Right ventricle myocardium superior (tissue), 1 donor: ENCODE measurements at places on chromosomes 12 and 14. TPM values are rescaled to one million over a fixed set of nuclear protein-coding genes. Genes with fewer than 3 reads are reported as not detected.

GRCh38 chr14:32883188-32883587, 55.5 kb upstream of the NPAS3 start:
- DNase-seq, result no peak

GRCh38 chr14:92360651-92361370, 37.8 kb downstream of the SLC24A4 start:
- no peak for DNase-seq

DNA sequence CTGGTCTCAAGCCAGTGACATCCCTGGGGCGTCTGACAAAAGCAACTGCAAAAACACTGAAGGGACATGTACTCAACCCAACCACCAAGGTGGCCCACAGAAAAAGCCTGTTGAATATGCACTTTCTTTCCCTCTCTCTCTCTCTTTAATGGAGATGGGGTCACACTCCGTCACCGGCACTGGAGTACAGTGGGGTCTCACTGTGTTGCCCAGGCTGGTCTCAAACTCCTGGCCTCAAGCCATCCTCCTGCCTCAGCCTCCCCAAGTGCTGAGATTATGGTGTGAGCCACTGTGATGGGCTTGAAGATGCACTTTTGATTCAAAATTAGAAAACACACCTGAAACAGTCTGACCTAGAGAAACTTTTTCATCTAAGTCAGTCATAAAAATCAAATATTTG, 7.2 kb upstream of the CD27 start:
- no peak for DNase-seq

DNA sequence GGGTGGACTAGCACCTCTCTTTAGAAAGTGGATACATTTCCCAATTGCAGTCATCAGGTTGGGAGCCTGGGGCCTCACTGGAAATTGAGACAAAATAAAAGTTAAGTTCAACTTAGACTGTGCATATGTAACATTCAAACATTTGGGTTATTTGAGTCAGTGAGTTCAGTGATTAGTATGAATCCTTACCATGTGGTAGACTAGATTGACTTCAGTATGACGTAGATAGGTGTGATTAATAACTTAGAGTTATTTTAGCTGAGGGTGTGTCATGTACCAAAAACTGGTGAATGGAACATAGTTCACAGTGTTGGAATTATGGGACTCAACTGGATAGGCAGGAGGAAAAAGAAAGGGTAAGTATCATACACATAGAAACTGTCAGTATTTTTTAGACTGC, 8.0 kb upstream of the SSTR1 start:
- no peak for DNase-seq

GRCh38 chr14:61151251-61151650, 129.9 kb downstream of the TMEM30B start:
- no peak for DNase-seq

DNA sequence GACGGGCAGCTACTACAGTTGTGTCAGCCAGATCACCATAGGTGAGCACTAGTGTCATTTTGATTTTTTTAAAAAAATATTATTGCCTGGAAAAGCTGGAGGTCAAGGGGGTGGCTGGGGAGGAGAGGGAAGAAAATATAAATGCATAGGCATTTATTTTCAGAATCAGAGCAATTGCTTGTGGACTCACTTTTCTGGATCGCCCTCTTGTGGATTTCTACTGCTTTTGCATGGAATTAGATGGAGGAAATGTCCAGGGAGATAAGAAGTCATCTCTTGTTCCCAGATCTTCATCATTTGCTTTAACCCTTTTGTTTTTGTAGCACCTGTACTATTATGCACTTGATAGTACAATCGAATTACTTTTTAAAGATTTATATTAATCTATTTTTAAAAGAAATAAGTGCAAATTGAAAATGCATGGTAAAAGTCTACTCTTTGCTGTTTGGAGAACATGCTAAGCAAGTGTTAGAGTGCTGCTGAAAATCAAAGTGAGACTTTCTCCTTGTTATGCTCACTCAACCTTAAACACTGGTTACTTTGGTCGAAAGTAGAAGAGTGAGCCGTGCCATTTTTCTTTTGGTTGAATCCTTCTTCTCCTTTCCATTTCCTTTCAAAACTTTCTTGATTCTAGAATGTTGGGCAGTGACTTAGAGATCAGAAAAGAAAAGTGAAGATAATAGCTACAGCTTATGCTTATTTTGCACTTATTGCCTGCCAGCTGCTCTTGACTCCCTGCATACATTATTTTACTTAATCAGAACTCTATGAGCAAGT, 60.6 kb upstream of the ANO4 start:
- no peak for DNase-seq

DNA sequence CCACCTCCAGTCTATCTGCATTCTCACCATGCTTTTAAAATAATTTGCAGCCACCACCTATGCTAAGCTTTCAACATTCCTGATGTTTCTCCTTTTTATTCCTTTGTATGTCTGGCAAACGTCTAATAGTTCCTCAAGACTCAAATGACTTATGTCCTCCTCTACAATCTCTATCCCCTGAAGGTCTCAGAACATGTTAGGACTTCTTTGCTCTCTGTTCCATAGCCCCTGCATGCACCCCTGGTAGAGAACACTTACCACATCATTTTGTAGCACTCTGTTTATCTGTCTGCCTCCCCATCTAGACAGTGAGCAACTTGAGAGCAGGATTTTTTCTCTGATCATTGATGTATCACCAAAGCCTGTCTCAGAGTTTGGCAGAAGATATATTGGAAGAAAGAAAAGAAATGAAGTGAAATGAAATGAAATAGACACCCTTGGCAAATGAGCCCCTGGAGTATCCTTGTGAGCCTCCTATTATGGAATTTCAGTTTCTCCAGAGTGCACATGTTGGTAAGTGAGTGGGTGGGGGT, 1231.2 kb upstream of the FLRT2 start:
- no peak for DNase-seq

GRCh38 chr12:131736446-131737149, 25.7 kb downstream of the SFSWAP start:
- DNase-seq, result no peak

DNA sequence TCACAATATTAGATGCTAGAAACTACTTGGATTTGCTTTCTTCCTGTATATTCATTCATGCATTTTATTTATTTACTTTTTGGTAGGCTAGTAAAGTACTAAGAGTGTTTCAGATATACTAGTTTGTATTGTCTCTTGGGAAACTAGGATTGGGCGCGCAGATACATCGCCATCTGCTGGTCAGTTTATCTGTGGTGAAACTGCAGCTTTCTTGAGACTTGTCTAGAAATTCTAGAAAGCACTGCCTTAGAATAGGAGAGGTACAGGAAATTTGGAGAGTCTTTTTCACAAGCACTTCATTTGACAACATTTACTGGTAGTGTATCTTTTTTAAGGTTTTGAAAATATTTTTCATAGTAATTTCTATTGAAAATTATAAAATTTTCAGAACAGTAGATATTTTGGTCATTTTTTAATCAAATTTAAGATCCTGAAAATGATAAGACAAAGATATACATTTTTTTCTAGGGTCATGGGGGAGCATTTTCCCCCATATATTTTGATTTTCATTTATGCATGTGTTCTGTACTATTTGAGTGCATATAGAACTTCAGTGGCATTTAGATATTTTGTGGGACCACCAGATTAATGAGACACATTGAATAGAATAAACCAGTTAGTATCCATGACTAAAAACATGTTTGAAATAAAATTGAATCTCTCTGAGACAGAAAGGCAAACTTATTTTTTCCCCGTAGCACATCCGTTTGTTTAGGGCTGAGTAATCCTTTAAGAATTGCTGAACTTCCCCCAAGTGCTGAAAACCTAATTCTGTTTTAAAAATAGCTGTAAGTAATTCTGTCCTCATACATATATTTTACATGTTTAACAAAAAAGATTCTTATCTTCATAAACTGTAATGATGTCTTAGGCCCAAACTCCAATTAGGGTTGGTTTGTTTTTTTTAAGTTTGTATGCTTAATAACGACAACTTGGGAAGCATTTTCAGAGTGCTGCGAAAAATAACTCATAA, 44.5 kb downstream of the SLC38A6 start:
- DNase-seq, result peak; percentile 54

DNA sequence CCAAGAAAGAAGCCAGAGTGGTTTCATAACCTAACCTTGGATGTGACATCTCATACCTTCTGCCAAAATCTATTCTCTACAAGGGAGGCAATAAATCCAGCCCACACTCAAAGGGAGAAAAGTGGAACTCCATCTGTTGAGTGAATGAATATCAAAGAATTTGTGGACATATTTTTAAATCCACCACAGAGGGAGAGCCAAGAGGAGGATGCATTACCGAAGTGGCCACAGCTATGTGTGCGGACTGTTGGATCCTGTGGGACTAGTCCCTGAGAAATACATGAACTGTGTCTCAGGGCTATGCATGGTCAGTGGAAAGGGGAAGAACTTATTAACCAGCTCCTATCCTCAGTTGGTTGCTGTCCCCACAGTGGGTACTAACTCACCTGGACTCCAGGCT, 273.9 kb downstream of the NUAK1 start:
- DNase-seq, result no peak

- no peak for DNase-seq
Observed at GRCh38 chr14:54252072-54252730, 144.6 kb upstream of the CDKN3 start.

DNA sequence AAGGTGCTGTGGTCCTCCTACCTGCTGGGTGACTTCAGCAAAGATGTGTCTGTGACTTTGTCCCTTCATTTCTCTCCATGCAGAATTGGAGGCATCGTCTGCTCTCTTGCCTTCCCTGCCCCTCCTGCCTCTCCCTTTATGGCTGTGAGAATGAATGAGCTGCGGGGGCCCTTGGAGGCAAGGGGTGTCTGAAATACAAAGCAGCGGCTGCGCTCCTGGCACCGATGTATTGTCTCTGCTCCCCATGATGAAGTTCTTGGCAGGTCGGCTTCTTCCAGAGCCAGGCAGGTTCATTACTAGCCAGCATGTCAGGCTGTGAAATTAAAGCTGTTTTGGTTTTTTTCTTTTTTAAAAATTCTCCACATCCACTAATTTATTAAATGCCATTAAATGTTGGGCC, 194.5 kb downstream of the TSPAN9 start:
- DNase-seq, result no peak

DNA sequence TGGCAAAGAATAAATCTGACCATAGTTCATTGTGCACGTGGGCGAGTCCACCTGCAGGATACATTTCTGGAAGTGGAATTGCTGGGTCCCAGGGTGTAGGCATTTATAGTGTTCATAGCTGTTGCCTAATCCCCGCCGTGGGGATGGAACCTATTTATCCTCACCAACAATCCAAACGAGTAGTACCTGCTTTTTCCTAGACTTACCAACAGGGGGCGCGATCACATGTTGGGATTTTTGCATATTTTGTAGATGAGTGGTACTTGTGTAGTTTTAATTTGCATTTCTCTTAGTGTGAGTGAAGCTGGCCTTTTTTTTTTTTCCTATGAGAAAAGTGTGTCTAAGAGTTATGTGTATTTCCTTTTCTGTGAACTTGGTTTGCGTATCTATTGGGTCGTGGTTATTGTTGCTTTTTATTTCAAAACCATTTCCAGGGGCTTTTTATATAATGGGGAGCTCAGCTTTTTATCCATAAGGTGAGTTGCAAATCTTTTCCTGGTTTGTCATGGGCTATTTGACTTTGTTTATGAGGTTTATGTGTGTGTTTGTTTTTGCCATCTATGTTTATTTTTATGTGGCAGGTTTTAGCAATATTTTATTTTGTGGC, 67.2 kb downstream of the CCDC92 start:
- DNase-seq, result no peak

DNA sequence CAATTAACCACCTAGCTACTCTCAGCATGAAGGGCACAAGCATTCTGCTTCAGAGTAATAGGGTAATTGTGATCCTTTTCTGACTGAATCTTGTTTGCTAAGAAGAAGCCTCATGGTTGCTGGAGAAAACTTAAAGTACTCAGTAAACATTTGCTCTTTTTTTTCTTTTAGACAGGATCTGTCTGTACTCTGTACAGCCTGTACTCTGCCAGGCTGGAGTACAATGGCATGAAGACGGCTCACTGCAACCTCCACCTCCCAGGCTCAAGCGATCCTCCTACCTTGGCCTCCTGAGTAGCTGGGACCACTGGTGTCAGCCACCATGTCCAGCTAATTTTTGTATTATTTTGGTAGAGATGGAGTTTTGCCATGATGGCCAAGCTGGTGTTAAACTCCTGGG, 12.4 kb downstream of the PPP1R13B start:
- no peak for DNase-seq

Gene KLRC4
- total RNA-seq, result not detected

Gene FLVCR2
- 2.1 TPM for total RNA-seq

Gene KRT8
- total RNA-seq, result 104 TPM

Gene AKAP6
- total RNA-seq, result 180 TPM

Gene CLIP1
- total RNA-seq, result 92.5 TPM

Gene SYNDIG1L
- total RNA-seq, result not detected

Gene MPHOSPH9
- 20.8 TPM for total RNA-seq

Gene CEBPE
- not detected for total RNA-seq

Gene APOF
- not detected for total RNA-seq

Gene HOXC12
- total RNA-seq, result not detected

Gene DDX51
- 10.3 TPM for total RNA-seq

Gene CLEC9A
- total RNA-seq, result not detected
